ENCODE measurements at places on chromosomes 6 and 20.

DNA sequence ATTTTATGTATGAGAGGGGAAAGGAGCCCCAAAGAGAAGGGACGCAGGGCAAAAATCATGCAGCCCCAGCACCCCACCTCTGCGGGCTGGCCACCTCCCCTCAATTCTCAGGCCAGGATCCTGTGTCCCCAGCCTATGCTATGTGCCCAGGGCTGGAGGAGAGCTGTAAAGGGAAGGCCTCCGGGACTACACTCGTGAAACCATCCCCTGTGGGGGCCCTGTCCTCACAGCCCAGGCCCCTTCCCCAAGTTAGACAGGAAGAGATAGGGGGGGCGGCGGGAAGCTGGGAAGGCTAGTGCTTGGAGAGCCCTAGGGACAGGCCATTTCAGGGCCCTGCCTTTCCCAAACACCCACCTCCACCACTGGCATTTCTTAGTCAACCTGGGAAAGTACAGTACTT is 1.4 kb upstream of the COL11A2 start:
- H3K27ac ChIP-seq, result no peak overlapping the region
- H3K27me3 ChIP-seq, result peaks cover 13% of the 10 kb centered on the region

GRCh38 chr20:22684072-22684762 is 99.8 kb upstream of the FOXA2 start:
- H3K36me3 ChIP-seq, result no peaks in the 10 kb centered on the region
- no peak overlapping the region for H3K27ac ChIP-seq
- peak; percentile 67 for DNase-seq
- no peak overlapping the region for H3K4me3 ChIP-seq

- H3K4me3 ChIP-seq, result no peak overlapping the region
- no peak overlapping the region for H3K27ac ChIP-seq
- no peaks in the 10 kb centered on the region for H3K27me3 ChIP-seq
- no peaks in the 10 kb centered on the region for H3K36me3 ChIP-seq
Observed at GRCh38 chr6:106046116-106046853, 39.9 kb upstream of the PRDM1 start.

- H3K36me3 ChIP-seq, result no peaks in the 10 kb centered on the region
- no peaks in the 10 kb centered on the region for H3K4me1 ChIP-seq
- H3K27me3 ChIP-seq, result no peaks in the 10 kb centered on the region
- no peak for DNase-seq
- no peak overlapping the region for H3K4me3 ChIP-seq
Observed at GRCh38 chr6:9593554-9593953, 821.3 kb downstream of the TFAP2A start.

DNA sequence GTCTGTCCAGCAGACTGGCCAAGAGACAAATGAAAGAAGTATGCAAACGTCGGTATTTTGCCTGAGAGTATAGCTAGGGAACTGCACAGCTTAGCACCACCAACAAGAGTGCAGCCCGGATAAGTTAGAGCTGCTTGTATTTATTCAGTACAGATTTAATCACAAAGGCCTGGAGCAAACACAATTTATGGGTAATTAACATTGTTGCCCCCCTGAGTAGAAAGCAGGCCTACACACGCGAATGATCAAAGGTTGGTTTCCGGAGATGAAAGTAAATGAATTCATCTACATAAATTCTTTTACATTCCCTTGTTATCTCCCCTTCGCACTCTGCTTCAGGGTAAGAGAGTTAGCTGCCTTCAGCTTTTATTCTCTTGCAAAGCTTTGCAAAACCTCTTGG is 24.7 kb upstream of the CRISP1 start:
- no peaks in the 10 kb centered on the region for H3K36me3 ChIP-seq
- no peak overlapping the region for H3K4me3 ChIP-seq
- no peak overlapping the region for H3K27ac ChIP-seq
- H3K4me1 ChIP-seq, result no peaks in the 10 kb centered on the region
- DNase-seq, result no peak

GRCh38 chr6:141307309-141307998 is 825.3 kb upstream of the GJE1 start:
- H3K4me3 ChIP-seq, result no peak overlapping the region
- H3K27ac ChIP-seq, result no peak overlapping the region
- H3K4me1 ChIP-seq, result no peaks in the 10 kb centered on the region
- DNase-seq, result no peak

DNA sequence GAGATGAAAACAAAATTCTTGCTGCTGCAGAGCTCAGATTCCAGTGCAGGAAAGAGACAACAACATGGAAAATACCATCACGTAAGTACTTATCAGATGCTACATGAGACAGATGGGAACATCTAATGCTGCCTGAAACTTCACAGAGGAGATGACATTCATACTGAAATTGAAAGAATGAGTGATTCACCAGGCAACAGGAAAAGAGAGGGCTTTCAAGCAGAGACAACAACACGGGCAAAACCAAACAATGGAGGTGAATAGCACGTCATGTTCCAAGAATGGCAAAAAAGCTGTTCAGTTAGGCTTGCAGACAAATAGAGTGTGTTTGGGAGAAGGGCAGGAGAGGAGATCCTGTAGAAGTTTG is 39.3 kb downstream of the GTF2H5 start:
- no peaks in the 10 kb centered on the region for H3K4me1 ChIP-seq
- no peak overlapping the region for H3K4me3 ChIP-seq
- no peak overlapping the region for H3K27ac ChIP-seq
- DNase-seq, result no peak
- H3K27me3 ChIP-seq, result no peaks in the 10 kb centered on the region

GRCh38 chr6:34570066-34570833 is 14.1 kb upstream of the SPDEF start:
- H3K36me3 ChIP-seq, result no peaks in the 10 kb centered on the region
- no peak for DNase-seq
- H3K27me3 ChIP-seq, result no peaks in the 10 kb centered on the region
- H3K4me3 ChIP-seq, result no peak overlapping the region
- no peaks in the 10 kb centered on the region for H3K4me1 ChIP-seq

DNA sequence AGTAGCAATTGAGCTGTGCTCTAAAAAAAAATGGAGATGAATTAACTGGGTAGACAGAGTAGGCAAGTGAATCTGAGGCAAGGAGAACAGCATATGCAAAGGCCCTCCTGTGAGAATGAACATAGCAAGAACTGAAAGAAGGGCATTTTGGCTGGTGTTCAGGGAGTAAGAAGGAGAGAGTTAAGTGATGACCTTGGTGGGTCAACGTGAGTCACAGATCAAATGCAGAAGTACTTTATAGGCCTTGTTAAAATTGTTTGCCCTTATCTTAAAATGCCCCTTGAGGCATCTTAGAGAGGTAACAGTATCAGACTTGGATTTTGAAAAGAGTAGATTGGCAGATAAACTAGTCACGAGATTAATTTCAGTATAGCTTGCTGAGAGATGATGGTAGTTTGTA is 24.5 kb downstream of the NDUFAF5 start:
- peaks cover 75% of the 10 kb centered on the region for H3K36me3 ChIP-seq
- H3K4me1 ChIP-seq, result no peaks in the 10 kb centered on the region
- H3K4me3 ChIP-seq, result no peak overlapping the region
- no peaks in the 10 kb centered on the region for H3K27me3 ChIP-seq
- DNase-seq, result no peak
- no peak overlapping the region for H3K27ac ChIP-seq

DNA sequence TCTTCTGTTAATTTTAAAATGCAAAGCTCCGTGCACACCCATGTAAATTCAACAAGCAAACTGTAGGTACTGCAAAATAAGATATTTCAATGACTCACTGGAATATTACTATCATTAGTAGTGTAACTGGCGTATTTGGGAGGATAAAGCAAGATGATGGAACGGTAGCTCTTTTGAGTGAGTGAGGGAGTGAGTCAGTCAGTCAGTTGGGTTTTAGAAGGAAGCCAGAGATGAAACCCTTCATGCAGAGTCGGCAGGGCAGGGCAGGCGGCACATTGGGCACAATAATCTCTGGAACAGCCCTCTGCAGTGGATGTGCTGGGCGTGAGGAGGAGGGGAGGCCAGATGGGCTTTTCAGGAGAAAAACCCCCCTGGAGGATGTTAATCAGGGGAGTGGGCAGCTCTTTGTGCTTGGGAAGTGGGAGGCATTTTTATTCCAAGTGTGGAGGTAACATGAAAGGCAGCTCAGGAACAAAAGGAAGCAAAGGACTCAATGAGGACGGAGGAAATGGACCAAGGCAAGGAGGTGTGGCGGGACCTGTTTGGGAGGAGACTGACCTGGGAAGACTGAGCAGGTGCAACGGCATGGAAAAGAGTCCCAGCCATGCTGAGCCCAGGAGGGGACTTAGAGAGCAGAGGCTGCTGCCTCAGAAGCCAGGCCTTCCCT is 171.2 kb downstream of the ZDHHC14 start:
- H3K27me3 ChIP-seq, result no peaks in the 10 kb centered on the region
- H3K4me3 ChIP-seq, result no peak overlapping the region
- H3K36me3 ChIP-seq, result no peaks in the 10 kb centered on the region
- no peak for DNase-seq
- no peak overlapping the region for H3K27ac ChIP-seq

GRCh38 chr6:83368577-83368976 is 62.3 kb downstream of the ME1 start:
- no peaks in the 10 kb centered on the region for H3K36me3 ChIP-seq
- H3K4me1 ChIP-seq, result peaks cover 4% of the 10 kb centered on the region
- H3K4me3 ChIP-seq, result no peak overlapping the region
- no peak for DNase-seq

DNA sequence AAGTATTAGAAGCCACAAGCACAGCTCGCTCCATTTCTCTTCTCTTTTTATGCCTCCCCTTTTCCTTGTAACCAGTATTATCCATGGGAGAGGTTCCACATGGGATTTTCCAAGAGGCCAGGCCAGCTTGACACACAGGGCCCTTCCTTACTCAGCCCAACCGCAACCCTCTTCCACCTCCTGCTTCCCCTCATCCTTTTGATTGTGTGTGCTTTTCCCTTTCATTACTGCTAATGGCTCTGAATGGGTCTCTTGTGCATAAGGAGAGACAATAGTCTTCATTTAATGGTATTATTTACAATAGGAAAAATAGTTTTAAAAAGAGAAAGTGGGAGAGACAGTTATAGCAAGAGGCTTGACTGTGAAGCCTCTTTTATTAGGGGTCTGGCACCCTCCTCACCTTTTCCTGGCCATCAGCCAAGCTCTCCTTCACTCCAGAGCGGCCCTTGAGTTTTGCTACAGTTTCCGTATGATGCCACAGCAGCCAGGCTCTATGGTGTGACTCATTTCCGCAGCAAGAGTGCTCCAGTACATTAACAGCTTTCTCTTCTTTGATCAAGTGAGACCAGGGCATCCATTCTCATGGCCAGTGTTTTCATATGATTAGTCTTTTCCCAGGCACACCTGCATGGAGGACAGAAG is 579.5 kb downstream of the TFAP2B start:
- no peaks in the 10 kb centered on the region for H3K27me3 ChIP-seq
- DNase-seq, result no peak
- no peaks in the 10 kb centered on the region for H3K36me3 ChIP-seq
- H3K4me1 ChIP-seq, result no peaks in the 10 kb centered on the region
- no peak overlapping the region for H3K4me3 ChIP-seq

GRCh38 chr6:28349892-28350737 is at the start of gene ZKSCAN3:
Gene ZKSCAN3, plus strand, starts transcription at chr6:28349947. Its CDS starts 9,640 bp downstream, at chr6:28359587.
- H3K4me1 ChIP-seq, result peaks cover 4% of the 10 kb centered on the region
- H3K27ac ChIP-seq, result peak within 1 kb of the TSS; percentile 57
- H3K27me3 ChIP-seq, result no peaks in the 10 kb centered on the region
- peak within 1 kb of the TSS; percentile 65 for H3K4me3 ChIP-seq
- no peaks in the 10 kb centered on the region for H3K36me3 ChIP-seq

- no peaks in the 10 kb centered on the region for H3K27me3 ChIP-seq
- DNase-seq, result no peak
- no peak overlapping the region for H3K27ac ChIP-seq
- no peaks in the 10 kb centered on the region for H3K4me1 ChIP-seq
- H3K4me3 ChIP-seq, result no peak overlapping the region
Observed at GRCh38 chr6:147858421-147858820, 349.9 kb downstream of the SAMD5 start.

- H3K27ac ChIP-seq, result no peak overlapping the region
- H3K36me3 ChIP-seq, result no peaks in the 10 kb centered on the region
- H3K4me1 ChIP-seq, result no peaks in the 10 kb centered on the region
- H3K27me3 ChIP-seq, result no peaks in the 10 kb centered on the region
- H3K4me3 ChIP-seq, result no peak overlapping the region
- DNase-seq, result no peak
Observed at GRCh38 chr6:170203212-170203611, 87.7 kb downstream of the DLL1 start.

GRCh38 chr20:45909817-45910669 is 1.9 kb downstream of the PLTP start:
- DNase-seq, result no peak
- no peak overlapping the region for H3K27ac ChIP-seq
- no peaks in the 10 kb centered on the region for H3K27me3 ChIP-seq
- H3K4me3 ChIP-seq, result no peak overlapping the region
- peaks cover 32% of the 10 kb centered on the region for H3K36me3 ChIP-seq

GRCh38 chr6:100268326-100268725 is 196.4 kb downstream of the SIM1 start:
- no peak overlapping the region for H3K27ac ChIP-seq
- H3K36me3 ChIP-seq, result no peaks in the 10 kb centered on the region
- no peaks in the 10 kb centered on the region for H3K27me3 ChIP-seq
- DNase-seq, result no peak
- no peaks in the 10 kb centered on the region for H3K4me1 ChIP-seq
- no peak overlapping the region for H3K4me3 ChIP-seq

- no peak for DNase-seq
- no peaks in the 10 kb centered on the region for H3K4me1 ChIP-seq
- H3K36me3 ChIP-seq, result no peaks in the 10 kb centered on the region
- no peak overlapping the region for H3K27ac ChIP-seq
Observed at GRCh38 chr6:31035862-31036497, 25.7 kb downstream of the MUC22 start.

- H3K36me3 ChIP-seq, result no peaks in the 10 kb centered on the region
- no peaks in the 10 kb centered on the region for H3K4me1 ChIP-seq
- no peak overlapping the region for H3K27ac ChIP-seq
- DNase-seq, result no peak
- peaks cover 3% of the 10 kb centered on the region for H3K27me3 ChIP-seq
- H3K4me3 ChIP-seq, result no peak overlapping the region
Observed at GRCh38 chr6:123329337-123329736, 307.4 kb downstream of the TRDN start.

GRCh38 chr6:20331625-20332024 is 70.1 kb upstream of the E2F3 start:
- no peaks in the 10 kb centered on the region for H3K27me3 ChIP-seq
- H3K27ac ChIP-seq, result no peak overlapping the region
- H3K4me3 ChIP-seq, result no peak overlapping the region
- no peaks in the 10 kb centered on the region for H3K4me1 ChIP-seq
- DNase-seq, result no peak

Measured in adrenal gland (tissue), 19 donors.